Aorta (tissue), 5 donors: ENCODE measurements at places on chromosomes 4 and X. TPM values are rescaled to one million over a fixed set of nuclear protein-coding genes. Genes with fewer than 3 reads are reported as not detected.

DNA sequence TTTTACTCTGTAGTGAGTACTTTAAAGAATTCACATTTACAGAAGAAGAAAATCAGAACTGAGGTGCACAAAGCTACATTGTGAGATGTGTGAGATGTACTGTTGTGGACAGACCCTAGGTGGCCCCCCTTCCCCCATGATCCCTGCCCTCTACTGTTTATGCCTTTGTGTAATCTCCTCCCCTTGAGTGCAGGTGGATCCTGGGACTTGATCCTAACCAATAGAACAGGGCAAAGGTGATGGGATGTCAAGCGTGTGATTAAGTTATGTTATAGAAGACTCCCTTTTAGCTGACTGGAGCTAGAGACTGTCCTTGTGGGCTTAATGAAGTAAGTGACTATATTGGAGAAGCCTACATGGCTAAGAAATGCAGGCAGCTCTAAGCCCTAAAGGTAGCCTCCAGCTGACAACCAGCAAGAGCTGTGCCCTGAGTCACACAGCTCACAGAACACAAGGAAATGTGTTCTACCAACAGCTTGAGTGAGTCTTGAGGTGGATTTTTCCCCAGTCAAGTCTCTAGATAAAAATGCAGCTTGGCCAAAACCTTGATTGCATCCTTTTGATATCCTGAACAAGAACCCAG, 225.2 kb upstream of the LEF1 start:
- no peak overlapping the region for H3K27ac ChIP-seq
- H3K4me1 ChIP-seq, result no peaks in the 10 kb centered on the region
- DNase-seq, result no peak
- H3K27me3 ChIP-seq, result no peaks in the 10 kb centered on the region
- H3K4me3 ChIP-seq, result no peak overlapping the region

DNA sequence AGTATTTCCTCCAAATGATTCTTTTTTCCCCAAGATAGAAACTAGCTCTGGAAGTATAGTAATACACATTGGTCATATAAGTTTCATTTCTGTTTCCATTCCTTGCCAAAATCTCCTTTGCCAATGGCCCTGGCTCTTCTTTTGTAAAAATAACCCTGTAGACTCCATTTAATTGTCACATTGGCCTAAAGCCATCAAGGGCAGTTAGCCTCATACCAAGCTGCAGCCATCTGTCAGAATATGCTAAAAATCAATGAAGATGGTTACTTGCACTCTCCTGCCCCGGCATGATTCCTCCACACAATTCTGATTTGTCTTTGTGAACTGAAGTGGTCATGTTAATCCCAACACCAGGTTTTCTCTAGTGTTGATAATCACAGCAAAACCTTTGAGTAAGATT, 380.5 kb downstream of the SH2D1A start:
- no peak for DNase-seq
- H3K4me1 ChIP-seq, result no peaks in the 10 kb centered on the region
- no peak overlapping the region for H3K4me3 ChIP-seq
- no peaks in the 10 kb centered on the region for H3K36me3 ChIP-seq

- H3K4me3 ChIP-seq, result no peak overlapping the region
- no peaks in the 10 kb centered on the region for H3K27me3 ChIP-seq
- no peak overlapping the region for H3K27ac ChIP-seq
- no peak for DNase-seq
- no peaks in the 10 kb centered on the region for H3K36me3 ChIP-seq
- H3K4me1 ChIP-seq, result no peaks in the 10 kb centered on the region
Measured at GRCh38 chr4:44210750-44211149, 237.9 kb downstream of the KCTD8 start.

GRCh38 chr4:101020956-101021355, 326.4 kb downstream of the PPP3CA start:
- no peaks in the 10 kb centered on the region for H3K36me3 ChIP-seq
- H3K27me3 ChIP-seq, result no peaks in the 10 kb centered on the region
- no peak for DNase-seq
- no peak overlapping the region for H3K27ac ChIP-seq

DNA sequence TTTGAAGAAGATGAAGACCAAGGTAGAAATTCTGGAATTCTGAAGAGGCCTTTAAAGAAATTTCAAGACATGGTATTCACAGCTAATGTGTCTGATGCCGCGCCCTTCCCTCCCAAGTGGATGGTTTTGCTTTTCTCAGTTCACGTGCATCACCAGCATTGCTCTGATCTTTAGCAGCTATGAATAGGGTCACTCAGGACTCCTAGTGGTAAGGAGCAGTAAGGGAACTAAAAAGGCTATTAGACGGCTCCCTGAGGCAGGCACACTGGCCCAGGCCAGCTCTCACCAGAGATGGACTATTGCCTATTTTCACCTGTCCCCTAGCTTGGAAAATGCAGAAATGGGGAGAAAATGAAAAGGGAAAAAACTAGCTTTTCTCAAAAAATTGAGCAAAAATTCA, 447.5 kb upstream of the RASGEF1B start:
- H3K36me3 ChIP-seq, result no peaks in the 10 kb centered on the region
- H3K4me1 ChIP-seq, result no peaks in the 10 kb centered on the region
- no peak overlapping the region for H3K4me3 ChIP-seq
- no peak overlapping the region for H3K27ac ChIP-seq
- DNase-seq, result no peak

GRCh38 chrX:143462696-143463095, 54.6 kb downstream of the SPANXN3 start:
- no peaks in the 10 kb centered on the region for H3K27me3 ChIP-seq
- no peaks in the 10 kb centered on the region for H3K4me1 ChIP-seq
- no peak overlapping the region for H3K27ac ChIP-seq
- DNase-seq, result peak; percentile 46
- no peaks in the 10 kb centered on the region for H3K36me3 ChIP-seq

DNA sequence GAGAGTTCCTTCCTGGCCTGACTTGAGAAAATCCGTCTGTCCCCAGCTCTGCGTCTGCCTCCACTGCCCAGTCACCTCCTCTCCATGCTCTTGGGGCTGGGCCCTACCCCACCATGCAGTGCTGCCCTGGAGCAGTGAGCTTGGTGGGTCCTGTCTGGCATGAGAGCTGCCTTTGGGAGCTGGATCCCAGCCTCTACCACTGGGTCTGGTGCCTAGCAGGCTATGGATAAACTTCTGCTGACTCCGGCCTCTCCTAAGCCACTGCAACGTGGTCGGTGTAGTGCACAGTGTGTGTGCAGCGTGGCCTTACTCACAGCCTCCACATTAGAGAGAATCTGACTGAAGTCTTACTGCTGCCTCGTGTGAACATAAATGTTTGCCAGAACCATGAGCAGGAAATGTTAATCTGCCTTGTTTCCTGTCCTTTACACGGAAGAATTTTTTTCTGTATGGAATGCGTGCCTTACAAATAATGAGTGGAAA, 47.6 kb downstream of the HTT start:
- H3K36me3 ChIP-seq, result peaks cover 2% of the 10 kb centered on the region
- no peak overlapping the region for H3K27ac ChIP-seq
- H3K4me1 ChIP-seq, result no peaks in the 10 kb centered on the region

DNA sequence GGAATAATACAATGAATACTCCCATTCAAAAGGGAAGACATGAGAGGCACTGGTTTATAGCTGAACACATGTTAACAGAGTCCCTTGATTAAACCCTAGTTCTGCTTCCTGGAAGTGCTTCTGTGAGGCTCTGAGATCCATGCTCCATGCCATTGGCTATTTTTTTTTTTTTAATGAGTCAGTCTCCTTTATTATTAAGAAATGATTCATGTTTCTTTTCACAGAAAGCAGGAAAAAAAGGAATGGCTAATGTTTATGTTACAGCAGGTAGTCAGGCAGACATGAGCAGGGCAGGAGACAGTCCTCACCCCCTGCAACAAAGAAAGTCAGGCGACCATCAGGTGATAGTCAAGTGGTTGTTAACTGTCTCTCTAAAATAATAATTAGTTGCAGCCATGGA, 598.7 kb downstream of the EPHA5 start:
- H3K27me3 ChIP-seq, result no peaks in the 10 kb centered on the region
- no peak for DNase-seq
- no peaks in the 10 kb centered on the region for H3K4me1 ChIP-seq

DNA sequence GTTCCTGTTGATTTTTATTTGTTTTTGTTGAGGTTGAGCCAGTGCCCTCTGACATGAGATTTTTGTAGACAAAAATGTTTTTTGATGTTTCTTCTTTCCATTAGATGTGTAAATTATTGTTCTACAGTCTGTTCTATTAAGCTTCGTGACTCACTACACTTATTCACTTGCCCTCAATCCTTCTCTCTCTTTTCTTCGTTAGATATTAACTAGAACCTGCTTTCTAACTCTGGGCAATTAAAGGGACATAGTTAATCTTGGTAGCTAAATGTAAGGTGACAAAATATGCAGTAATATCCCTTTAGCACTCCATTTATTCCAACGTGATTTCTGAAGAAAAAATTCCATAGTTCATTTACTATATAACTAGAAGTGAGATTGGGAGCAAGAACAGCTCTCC, 333.9 kb downstream of the PDHA2 start:
- H3K4me3 ChIP-seq, result no peak overlapping the region
- DNase-seq, result no peak
- H3K27ac ChIP-seq, result no peak overlapping the region
- H3K27me3 ChIP-seq, result no peaks in the 10 kb centered on the region
- no peaks in the 10 kb centered on the region for H3K4me1 ChIP-seq

DNA sequence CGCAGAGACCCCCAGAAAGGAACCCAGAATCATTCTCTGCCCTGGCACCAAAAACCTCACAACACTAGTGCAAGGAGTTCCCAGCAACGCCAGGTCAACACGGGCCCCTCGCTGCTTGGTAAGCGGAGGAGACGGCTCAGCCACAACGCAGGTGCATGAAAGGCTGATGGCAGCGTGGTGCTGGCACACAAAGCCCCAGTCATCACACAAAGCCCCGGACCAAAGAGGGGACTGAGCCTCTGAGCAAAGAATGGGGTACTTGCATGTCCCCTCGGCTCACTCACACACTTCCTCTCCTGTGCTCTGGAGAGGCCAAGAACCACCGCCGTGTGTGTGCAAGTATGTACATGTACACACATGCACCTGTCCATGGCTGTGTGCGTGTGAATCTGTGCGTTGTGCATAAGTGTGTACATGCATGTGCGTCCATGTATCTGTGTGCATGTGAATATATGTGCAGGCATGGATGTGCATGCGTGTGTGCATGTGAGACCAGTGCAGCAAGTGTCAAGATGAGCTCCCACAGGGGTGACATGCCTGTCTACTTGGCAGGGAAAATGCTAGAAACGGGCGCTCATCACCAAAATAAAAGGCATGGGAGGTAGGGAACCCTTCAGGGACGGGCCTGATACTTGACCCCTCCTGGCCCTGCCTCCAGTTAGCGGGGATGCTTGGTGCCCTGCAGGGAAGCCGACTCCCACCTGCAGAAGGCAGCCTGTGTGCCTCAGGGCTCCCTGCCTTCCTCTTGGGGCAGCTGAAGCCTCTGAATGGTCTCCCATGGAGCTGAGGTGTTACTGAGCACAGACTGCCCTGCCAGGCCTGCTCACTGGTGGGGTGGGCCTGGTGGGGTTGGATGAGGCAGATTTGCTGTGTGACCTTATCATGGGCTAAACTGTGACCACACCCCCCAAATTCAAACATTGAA, 60.4 kb downstream of the ZFYVE28 start:
- H3K27me3 ChIP-seq, result no peaks in the 10 kb centered on the region
- H3K27ac ChIP-seq, result no peak overlapping the region
- H3K4me3 ChIP-seq, result no peak overlapping the region
- H3K36me3 ChIP-seq, result no peaks in the 10 kb centered on the region

GRCh38 chr4:24574236-24574635, 10.1 kb downstream of the DHX15 start:
- no peak overlapping the region for H3K27ac ChIP-seq
- H3K36me3 ChIP-seq, result peaks cover 3% of the 10 kb centered on the region
- peaks cover 4% of the 10 kb centered on the region for H3K4me1 ChIP-seq
- no peak overlapping the region for H3K4me3 ChIP-seq
- DNase-seq, result no peak
- no peaks in the 10 kb centered on the region for H3K27me3 ChIP-seq

GRCh38 chr4:37815591-37815990, 10.9 kb upstream of the PGM2 start:
- no peak overlapping the region for H3K4me3 ChIP-seq
- no peaks in the 10 kb centered on the region for H3K27me3 ChIP-seq
- no peak overlapping the region for H3K27ac ChIP-seq

DNA sequence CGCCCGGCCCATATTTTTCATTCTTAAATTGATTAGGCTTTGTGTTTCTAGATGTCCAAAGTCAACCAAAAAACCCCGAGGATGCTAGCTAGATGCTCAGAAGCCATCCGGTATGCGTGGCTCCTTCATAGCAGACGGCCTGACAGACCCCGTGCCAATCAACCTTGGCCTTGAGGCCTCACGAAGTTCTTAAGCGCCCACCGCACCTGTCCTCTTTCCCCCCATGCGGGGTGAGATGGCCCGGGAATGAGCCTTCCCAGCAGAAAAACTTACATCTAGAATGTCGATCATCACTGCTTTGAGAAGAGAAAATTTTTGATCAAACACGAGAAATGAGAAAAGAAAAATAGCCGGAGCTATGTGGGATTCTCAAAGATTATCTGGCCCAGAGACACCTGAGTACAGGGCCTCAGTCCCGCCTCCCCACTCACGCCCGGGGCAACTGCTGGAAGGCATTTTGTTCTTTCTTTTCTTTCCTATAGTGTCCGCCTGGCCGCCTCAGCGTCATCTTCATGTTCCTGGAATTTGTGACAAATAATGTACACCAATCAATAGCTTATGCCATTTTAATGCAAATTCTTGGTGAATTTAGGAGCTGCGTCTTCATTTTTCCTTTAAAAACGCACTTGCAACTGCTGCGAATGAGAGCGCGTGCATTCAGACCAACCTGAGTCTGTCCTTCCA, 1.6 kb upstream of the NAT8L start:
- H3K27me3 ChIP-seq, result no peaks in the 10 kb centered on the region
- no peak for DNase-seq
- no peaks in the 10 kb centered on the region for H3K4me1 ChIP-seq

DNA sequence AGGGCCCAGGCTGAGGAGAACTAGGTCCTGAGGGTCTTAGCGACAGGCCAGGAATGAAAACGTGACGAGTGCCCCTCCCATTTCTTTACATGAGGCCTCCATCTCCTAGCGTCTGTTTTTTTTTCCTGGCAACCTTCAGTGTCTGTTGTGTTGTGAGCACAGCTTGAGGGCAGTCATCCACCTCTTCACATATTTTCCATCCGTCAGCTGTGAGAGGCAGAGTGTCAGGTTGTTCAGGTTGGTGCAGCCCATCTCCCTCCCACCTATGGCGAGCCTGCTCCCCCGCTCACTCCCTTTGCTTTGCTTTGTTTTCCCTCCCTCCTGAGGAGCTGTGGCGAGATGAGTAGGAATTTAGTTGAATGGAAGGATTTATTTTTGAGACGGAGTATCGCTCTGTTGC, 51.7 kb upstream of the CHRNA9 start:
- H3K27ac ChIP-seq, result no peak overlapping the region
- H3K36me3 ChIP-seq, result no peaks in the 10 kb centered on the region
- H3K4me1 ChIP-seq, result no peaks in the 10 kb centered on the region

FAM241A gene
- 2.8 TPM for polyA plus RNA-seq

KIT gene
- polyA plus RNA-seq, result 1.0 TPM

BTK gene
- 3.7 TPM for polyA plus RNA-seq

PSAPL1 gene
- polyA plus RNA-seq, result not detected

CDX4 gene
- not detected for polyA plus RNA-seq

RBM47 gene
- polyA plus RNA-seq, result 25.4 TPM
